ENCODE measurements at places on chromosomes 4 and X.

GRCh38 chr4:86091201-86091600 lies 268.7 kb downstream of the MAPK10 start:
- no peak for DNase-seq

DNA sequence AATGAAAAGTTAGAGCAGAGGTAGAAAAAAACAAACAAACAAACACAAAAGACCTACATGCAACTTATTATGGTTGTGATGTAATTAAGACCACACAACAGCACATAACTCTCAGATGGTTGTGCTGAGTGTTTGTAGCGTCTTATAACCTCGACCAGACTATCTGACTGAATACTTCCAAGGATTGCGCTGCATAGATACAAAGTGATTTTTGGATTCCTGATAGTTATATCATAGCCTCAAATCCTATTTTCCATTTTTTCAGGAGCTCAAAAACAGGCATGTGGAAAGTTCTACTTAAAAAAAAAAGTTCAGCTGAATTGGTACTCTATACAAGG lies 236.1 kb downstream of the SPRY1 start:
- no peak for DNase-seq

DNA sequence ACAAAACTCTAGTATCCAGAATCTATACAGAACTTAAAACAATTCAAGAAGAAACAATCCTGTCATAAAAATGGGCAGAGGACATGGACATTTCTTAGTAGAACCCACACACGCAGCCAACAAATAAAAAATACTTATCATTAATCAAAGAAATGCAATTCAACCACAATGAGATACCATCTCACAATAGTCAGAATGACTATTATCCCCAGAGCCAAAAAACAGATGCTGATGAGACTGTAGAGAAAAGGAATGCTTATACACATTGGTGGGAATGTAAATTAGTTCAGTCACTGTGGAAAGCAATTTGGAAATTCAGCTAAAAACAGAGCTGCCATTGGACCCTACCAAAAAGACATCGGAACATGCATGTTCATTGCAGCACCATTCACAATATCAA lies 37.9 kb downstream of the RAB40AL start:
- no peak for DNase-seq

- DNase-seq, result no peak
Observed at GRCh38 chr4:122863639-122864038, 37.0 kb downstream of the FGF2 start.

DNA sequence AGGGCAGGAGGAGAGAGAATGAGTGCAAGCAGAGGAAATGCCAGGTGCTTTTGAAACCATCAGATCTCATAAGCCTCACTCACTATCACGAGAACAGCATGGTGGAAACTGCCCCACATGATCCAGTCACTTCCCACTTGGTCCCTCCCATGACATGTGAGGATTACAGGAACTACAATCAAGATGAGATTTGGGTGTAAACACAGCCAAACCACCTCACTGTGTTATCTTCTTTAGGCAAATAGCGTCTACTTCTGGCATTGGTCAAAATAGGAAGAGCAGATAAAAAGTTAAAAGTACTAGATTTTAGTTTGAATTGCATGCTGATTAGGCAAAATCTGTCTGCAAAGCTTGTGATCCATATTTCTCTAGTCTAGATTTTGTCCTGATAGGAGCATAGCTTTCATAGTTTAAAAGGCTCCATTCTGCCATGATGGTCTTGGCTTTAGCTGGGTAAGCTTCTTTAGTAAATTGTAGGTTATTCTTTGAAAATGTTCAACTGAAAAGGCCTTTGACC lies 267.5 kb downstream of the NKX6-1 start:
- no peak for DNase-seq

- DNase-seq, result no peak
Observed at GRCh38 chrX:137563681-137564651, 2.0 kb upstream of the ZIC3 start.

- no peak for DNase-seq
Observed at GRCh38 chr4:42646013-42646784, 10.7 kb downstream of the ATP8A1 start.

DNA sequence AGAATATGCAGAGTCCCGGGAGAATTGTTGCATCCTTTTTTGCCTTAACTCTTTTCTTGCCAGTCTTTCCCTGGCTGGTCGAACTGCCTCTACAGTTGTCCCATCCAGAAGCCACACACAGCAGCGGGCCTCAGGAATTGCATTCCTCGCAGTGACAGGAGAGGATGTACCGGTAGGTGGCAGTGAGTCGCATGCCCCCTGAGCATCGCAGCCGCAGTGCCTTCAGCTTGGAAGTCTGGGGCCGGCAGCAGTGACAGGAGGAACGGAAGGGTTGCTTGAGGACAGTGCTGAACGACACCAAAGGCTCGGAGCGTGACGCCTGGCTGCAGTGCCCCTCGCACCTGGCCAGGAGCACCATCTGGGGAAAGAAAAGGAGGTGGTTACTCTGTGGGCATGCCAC lies 23.5 kb downstream of the NDP start:
- no peak for DNase-seq

DNA sequence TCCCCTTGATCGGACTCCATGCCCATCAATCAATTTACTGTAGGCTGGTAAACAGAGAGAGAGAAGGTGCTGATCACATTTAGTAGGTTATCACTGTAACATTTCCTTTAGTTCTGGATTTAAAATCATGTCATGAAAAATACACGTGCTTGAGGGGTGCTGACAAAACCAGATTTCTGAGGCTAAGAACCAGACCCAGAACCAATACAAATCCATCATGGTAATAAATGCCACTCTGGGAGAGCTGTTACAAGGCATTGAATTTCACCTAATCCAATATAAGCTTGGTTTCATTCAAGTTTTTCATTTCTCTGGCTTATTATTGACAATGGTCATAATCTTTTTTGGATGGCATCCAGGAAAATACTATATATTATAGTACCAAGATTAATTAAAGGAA lies 54.5 kb downstream of the FBXO8 start:
- DNase-seq, result no peak

GRCh38 chrX:129843209-129843458 lies 552 bp downstream of the ZDHHC9 start:
- no peak for DNase-seq
